HCT116 (cell line): ENCODE measurements at places on chromosomes 11 and 22. TPM values are rescaled to one million over a fixed set of nuclear protein-coding genes. Genes with fewer than 3 reads are reported as not detected.

GRCh38 chr11:59197991-59198390 is 14.7 kb downstream of the MPEG1 start:
- DNase-seq: no peak

The DRD2 gene
- total RNA-seq: not detected

The ZFPL1 gene
- total RNA-seq: 35.3 TPM

The MMP11 gene
- total RNA-seq: 7.4 TPM

GRCh38 chr11:10926801-10927211 is 69.0 kb upstream of the ZBED5 start:
- no peak for DNase-seq

The MUC15 gene
- not detected for total RNA-seq
